ENCODE measurements at places on chromosomes 12 and 14.

GRCh38 chr14:65242732-65243134, 140.4 kb upstream of the MAX start:
- DNase-seq = no peak

- no peak for DNase-seq
These were observed 72.8 kb downstream of the ZNF664 start for GRCh38 chr12:124045671-124046455.

GRCh38 chr12:53765891-53766290, 14.1 kb upstream of the CISTR start:
- DNase-seq = no peak

GRCh38 chr12:66140731-66141130, 10.2 kb upstream of the LLPH start:
- DNase-seq = no peak

DNA sequence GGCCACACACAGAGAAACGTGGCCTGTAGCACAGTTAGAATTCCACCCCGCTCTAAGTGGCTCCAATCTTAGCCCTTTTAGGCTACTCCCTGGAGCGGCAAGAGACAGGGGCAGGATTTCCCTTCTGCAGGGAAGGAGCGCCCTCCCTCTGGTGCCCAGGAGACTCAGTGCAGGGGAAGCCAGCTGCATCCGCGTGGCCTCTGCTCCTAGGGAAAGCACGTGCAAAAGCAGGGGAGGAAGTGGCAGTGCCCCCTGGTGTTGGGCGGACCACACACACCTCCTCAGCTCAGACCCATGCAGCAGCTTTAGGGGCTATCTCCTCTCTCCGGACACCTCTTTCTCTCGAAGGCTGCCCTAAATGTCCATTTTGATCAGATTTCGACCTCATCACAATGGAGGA, 50.0 kb downstream of the SPRING1 start:
- DNase-seq = no peak

DNA sequence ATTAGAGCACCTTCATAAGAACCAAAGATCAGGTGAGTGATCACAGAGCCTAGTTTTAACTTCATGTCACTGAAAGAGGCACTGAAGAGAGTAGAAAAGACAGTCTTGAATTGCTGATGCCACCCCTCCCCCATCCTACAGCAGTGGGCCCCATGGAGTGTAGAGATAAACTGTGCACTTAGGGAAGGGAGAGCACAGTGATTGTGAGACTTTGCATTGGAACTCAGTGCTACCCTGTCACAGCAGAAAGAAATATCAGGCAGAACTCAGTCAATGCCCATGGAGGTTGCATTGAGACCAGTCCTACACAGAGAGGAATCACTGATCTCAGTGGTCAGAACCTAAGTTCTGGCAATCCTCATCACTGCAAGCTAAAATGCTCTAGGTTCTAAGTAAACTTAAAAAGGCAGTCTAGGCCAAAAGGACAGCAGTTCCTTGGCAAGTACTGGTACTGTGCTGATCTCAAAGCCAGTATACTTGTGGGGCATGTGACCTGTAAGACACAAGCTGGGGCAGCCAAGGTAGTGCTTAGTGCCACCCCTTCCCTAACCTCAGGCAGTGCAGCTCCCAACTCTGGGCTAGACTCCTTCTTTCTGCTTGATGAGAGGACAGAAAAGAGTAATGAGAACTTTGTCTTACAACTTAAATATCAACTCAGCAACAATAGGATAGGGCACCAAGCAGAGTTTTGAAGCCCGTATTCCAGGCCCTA, 94.1 kb downstream of the FSCB start:
- DNase-seq = no peak

- DNase-seq = no peak
These were observed 71.9 kb upstream of the HOXC13 start for GRCh38 chr12:53866727-53867126.

DNA sequence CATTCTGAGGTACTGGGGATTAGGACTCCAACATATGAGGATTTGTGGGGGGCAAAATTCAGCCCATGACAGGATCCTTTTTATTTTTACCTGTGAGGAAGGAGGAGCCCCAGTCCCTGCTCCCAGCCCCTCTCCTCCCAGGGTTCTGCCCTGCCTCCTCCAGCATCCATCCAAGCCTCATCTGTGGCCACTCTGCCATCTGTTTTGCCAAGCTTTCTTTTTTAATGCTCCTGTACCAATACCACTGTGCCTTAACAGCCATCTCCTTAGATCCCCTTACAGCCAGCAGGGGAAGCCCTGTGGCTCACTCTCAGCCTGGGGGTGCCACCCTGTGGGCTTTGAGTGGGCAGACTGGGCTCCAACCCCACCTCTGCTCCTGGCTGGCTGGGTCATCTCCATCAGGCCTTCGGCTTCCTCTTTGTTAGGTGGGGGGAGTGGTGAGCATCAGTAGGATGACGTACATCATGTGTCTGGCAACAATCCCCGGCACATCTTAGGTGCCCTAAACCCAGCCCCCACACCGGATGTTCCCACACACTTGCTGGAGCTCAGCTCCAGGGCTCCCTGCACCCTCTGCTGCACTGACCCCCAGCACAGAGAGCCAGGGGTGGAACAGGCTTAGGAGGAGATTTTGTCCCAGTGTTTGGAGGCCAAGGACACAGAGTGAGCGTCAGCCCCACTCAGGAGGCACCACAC, 40.2 kb downstream of the CYP46A1 start:
- DNase-seq = no peak

DNA sequence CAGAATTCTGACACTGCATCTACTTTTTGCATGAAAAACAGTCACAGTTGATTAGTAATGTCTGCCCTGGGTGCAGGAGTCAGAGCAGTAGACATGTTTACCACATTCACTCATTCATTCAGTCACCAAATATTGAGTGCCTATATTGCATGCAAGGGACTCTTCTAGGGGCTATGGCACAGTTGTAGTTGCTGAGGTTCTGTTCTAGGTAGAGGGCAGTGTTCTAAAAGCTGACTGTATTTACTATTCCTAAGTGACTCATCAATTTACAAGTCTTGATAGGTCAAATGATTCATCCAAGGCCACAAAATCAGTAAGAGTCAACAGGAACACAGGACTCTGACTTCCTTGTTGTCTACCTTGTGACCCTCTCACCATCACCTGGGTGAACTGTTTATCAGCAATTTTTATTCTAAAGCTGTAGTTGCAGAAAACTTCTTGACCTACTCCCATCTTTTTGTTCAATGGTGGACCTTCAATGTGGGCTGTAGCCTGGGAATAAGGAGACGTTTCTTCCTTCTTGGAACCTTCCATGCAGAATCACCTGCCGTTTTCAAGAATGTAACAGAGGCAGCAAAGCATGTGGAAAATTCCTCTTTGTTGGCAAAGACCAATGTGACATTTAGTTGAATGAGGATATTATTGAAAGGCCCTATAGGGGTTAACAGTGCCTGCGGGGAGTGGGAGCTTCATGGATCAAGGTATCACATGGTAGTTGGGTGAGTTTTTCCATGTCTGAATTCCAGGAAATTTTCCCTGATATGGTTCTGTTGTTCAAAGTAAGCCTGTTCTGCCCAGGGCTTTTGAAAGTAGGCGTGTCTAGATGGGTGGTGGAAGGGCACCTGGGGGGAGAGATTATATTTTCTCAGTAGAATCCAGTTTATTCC, 223.2 kb downstream of the KTN1 start:
- no peak for DNase-seq

- no peak for DNase-seq
These were observed 24.8 kb downstream of the BICDL1 start for GRCh38 chr12:120013659-120014380.

GRCh38 chr14:74647678-74648461, 35.8 kb upstream of the LTBP2 start:
- no peak for DNase-seq

- no peak for DNase-seq
These were observed 96.7 kb downstream of the IRF2BPL start for GRCh38 chr14:76931631-76932402.

GRCh38 chr14:69997849-69998248, 118.6 kb downstream of the SMOC1 start:
- DNase-seq = no peak

GRCh38 chr14:65032319-65032718, 45.6 kb downstream of the FNTB start:
- no peak for DNase-seq

GRCh38 chr14:68501614-68502052, 291.2 kb downstream of the ZFP36L1 start:
- DNase-seq = no peak
